ENCODE measurements at places on chromosomes 6 and 20.

GRCh38 chr6:29909985-29910384, 32.3 kb upstream of the HLA-A start:
- no peak for DNase-seq

GRCh38 chr20:53840532-53840931, 229.9 kb downstream of the BCAS1 start:
- DNase-seq, result no peak

DNA sequence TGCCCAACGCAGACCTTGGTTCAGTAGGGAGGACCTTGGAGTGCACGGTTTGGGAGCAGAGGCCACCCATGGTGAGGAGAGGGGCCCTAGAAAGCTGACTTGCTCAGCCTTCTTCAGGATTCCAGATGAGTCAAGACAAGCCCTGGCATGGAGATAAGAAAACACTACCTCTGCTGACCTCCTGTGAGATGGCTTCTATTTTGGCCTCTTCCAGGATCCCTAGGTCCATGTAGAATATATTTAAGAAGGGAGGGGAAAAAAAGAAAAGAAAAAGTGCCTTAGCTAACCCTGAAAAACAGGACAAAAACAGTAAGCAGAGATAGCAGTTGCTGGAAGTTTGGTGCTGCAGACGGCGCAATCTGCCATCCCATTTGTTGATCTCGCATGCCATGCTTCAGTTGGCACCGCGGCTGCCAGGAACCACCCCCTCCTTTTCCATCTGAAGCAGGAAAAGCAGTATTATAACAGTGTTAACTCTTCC, 100.0 kb downstream of the ARMC2 start:
- no peak for DNase-seq

DNA sequence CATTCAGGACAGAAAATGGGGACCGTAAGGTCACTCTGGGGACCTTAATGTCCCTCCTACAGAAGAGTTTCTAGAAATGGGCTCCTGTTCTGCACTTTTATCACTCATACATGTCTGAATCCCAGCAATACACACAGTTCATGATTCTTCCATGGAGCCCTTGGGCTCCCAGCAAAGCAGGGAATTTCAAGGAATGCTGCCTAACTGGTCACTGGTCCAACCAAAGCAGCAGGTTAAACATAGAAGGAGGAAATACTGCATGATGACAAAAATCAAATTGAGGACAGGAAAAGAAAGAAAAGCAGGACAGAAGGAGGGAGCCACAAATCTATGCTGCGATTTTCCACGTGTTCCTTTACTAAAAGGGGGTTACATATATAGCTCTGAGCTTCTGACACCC, 300.2 kb downstream of the PTPRT start:
- no peak for DNase-seq

GRCh38 chr6:78611886-78612480, 255.4 kb upstream of the IRAK1BP1 start:
- no peak for DNase-seq

- DNase-seq, result no peak
Measured at GRCh38 chr20:37552415-37552814, 24.7 kb upstream of the BLCAP start.

- DNase-seq, result no peak
Measured at GRCh38 chr6:159468994-159469393, 224.0 kb downstream of the SOD2 start.

GRCh38 chr6:163782436-163783003, 368.0 kb downstream of the QKI start:
- DNase-seq, result no peak

DNA sequence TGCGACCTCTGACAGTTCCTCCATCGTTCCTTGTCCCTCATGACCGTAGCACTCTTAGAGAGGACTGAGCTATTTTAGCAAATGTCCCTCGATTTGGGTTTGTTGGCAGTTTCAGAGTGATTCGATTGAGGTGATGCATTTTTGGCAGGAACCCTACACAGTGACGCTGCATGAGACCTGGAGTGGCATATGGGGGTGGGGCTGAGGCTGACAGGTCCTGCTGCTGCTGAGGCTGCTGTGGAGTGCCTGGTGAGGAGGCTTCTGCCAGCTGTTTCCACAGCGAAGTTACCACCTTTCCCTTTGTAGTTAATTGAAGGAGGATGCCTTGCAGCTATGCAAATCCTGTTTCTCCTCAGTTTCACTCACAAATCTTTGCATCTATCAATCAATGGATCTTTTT, 19.8 kb downstream of the PXDC1 start:
- DNase-seq, result no peak

GRCh38 chr20:10074513-10074912, 39.7 kb downstream of the ANKEF1 start:
- no peak for DNase-seq

- DNase-seq, result no peak
Measured at GRCh38 chr6:147204843-147205311, 660 bp downstream of the STXBP5 start.

DNA sequence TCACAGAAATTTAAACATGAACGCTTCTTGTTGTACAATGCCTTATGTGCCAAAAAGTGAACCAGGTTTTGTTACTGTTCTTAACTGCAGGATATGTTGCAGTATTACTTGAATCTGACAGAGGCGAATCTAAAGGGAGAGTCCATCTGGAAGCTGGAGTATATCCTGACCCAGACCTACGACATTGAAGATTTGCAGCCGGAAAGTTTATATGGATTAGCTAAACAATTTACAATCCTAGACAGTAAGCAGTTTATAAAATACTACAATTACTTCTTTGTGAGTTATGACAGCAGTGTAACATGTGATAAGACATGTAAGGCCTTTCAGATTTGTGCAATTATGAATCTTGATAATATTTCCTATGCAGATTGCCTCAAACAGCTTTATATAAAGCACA, 19.9 kb downstream of the SMPDL3A start:
- no peak for DNase-seq

GRCh38 chr6:18260448-18261106, 3.8 kb downstream of the DEK start:
- no peak for DNase-seq

DNA sequence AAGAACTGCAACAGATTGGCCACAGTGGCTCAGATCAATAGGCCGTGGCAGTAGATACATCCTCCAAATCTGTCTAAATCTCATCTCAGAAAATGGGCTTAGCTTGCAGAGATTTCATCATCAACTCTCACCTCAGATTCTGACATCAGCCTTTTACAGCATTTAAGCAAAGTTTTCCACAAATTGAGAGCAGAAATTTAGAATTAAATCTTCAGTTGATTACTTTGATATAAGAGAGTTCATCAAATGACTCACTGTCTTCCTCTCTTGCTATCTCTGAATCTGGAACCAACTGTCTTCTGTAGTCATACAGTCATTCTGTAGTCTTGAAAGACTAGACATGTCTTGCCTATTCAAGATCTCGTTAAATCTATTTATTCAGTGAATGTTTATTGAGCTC, 45.2 kb upstream of the CTAGE9 start:
- DNase-seq, result no peak

DNA sequence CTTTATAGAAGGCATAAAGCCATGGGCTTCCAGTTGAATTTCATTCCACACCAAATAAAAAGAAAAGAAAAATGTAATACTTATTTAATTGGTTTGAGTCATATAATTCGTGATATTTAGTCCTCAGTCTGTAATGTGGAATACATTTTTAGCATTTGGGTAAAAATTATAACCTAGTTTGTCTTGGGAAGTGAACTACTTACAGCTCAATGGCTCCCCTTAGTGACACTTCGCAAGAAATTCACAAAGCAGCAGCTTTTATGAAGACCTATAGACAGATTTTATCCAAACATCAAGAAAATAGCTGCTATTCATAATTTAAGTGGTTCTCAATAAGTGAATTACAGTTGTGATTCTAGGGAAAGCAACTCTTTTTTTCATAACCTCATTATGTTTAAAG, 72.1 kb downstream of the RSPO3 start:
- DNase-seq, result no peak

DNA sequence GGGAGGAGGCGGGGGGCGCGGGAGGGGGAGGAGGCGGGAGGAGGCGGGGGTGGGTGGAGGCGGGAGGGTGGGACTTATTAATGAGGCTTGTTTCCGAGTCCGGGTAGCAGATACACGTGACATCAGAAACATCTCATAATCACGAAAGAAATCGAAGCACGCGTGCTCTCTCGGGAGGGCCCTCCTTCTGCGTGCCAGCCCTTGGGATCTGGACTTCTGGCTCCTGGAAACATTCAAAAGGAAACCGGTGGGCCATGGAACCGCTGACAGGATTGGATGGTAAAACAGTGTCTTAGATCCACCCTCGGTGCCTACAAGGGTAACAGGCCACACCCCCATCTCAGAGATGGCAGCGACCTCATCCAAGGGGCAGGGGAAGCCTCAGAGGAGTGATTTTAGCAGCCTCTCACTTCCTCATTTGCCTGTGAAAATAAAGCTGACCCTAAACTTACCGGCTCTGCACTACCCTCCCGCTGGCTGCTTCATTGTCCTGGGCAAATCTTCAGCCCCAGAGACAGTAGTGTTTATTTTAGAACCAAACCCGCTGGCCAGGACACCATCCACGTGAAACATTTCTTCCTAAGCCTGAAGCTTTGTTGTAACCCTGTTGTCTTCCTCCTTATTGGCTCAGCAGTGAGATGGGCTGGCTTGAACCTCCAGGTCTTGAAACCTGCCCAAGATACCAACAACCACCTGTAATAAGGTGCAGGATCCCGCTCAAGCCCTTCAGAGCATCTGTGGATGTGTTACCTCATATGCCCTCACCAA, 97.5 kb downstream of the PSMG4 start:
- DNase-seq, result no peak

DNA sequence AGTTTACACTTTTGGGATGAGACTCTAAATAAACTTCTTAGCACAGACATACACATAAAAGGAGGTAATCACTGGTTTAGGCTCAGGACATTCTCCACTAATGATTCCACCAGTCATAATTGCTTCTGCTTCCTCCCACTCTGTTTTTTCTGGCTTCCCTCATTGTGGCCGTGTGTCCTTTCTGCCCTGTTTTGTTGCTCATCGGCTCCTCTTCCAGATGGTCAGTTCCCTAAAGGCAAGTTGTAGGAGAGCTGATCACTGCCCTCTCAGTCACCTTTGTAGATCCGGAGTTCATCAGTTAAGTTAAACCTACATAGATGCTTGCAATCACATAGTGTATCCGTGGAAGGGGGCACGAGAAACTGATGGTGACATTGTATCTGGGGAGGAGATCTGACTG, 200.5 kb upstream of the ARG1 start:
- DNase-seq, result no peak

- DNase-seq, result no peak
Measured at GRCh38 chr6:158066136-158066781, 84.6 kb downstream of the SYNJ2 start.

- no peak for DNase-seq
Measured at GRCh38 chr6:99353126-99353525, 3.7 kb upstream of the FAXC start.

DNA sequence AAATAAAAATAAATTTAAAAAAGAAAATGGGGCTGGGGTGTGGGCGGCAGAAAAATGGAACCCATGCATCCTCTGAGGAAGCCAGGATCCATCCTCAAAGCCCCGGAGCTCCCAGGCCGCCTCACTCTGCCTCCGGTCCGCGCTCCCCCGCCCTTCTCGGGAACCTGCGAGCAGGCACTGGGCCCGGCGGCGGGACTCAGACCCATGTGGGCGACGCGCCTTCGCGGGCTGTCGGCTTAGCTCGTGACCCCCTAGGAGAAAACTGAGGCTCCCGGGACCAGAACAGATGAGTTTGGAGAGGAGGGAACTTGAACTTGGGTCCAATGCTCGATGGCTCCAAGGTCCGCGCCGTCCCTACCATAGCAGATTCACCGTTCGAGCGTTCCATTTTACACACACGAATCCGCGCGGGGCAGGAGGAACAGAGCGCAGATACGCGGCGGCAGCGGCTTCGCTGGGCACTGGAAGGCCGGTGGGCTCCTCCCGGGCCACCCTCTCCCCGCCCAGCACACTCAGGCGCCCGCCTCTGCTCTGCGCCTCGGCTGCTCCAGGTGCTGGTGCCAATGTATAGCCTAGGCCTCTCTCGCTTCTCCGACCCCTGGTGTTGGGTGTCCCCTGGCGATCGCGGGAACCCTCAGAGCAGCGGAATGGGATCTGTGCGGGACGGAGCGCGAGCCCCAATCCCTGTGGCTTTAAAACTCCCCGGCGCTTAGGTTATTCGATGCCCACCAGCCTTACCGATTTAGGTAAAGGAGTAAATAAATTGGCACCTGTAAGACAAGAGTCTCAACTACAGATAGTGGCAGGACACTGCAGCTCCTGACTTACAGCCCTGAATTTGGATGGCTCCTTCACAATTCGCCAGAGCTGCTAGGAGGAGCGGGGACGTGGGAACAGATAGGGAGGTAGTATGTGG, 39.2 kb downstream of the DPPA5 start:
- DNase-seq, result no peak

DNA sequence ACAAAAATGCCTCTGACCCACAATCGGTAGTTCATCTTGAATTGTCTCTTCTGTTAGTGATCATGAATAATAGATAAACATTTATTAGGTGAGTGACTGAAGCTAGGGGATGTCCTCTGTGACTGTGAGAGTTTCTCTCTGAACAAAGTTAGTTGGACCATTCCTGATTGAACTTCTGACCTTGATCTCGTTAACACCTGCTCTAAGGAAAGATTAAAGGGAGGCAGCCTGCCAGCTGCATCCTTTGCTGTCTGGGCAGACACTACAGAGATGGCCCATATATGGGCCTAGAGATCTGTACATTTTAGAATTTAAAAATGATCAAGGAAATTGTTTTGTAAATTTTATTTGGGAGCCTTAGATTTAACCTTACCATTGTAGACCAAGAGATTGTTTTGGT, 27.3 kb downstream of the MAPK14 start:
- no peak for DNase-seq

DNA sequence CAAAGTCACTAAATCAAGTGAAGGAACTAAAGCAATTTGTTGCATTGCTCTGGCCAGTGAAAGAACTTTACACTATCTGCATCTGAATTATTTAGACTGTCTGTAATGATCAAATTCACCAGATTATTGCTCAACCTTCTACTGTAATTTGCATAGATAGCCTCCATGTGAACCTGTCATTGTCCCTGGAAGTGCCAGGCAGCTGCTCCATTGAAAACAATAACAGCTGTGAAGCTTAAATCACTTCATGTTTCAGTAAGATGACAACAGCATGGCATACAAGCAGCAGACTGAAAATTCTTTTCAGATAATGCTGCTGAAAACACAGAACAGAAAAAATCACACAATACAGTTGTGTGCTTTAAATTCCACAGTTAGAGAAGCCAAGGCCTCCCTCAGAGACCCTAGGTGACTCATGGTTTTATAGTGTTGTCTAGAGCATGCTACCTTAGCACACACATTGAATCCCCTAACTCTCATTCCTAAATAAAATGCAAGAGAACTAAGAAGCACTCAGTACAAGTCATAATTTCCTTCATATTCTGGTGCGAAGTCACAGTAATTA, 248.9 kb downstream of the TPBG start:
- DNase-seq, result no peak

Data from stimulated activated CD4-positive, alpha-beta T cell treated with anti-CD3 and anti-CD28 coated beads, Interleukin-1b, Interleukin-23, amount 100 ng/mL, for 1 hour (primary cell).